NCI-H1105 treated with DMSO at 0.1 percent for 48 hours (cell line): ENCODE measurements at places on chromosomes 7 and 10.

DNA sequence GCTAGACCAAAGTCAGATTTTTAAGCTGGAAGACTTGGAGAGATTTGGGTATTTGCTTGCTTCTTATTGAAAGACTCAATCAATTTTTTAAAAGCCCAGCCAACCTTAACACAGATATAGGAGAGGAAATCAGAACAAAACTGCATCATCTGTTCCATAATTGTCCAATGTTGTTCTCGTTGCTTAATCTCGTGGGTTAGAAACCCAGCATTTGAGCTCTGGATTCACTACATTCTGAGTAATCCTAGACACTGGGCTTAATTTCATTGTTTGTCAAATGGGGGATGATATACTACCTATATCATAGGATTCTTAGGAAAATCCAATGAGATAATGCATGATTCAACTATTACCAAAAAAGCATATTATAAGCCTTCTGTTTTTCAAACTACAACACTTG, 48.9 kb downstream of the CALD1 start:
- DNase-seq = no peak

- no peak for DNase-seq
These were observed 57.3 kb downstream of the HELLS start for GRCh38 chr10:94602729-94603515.

DNA sequence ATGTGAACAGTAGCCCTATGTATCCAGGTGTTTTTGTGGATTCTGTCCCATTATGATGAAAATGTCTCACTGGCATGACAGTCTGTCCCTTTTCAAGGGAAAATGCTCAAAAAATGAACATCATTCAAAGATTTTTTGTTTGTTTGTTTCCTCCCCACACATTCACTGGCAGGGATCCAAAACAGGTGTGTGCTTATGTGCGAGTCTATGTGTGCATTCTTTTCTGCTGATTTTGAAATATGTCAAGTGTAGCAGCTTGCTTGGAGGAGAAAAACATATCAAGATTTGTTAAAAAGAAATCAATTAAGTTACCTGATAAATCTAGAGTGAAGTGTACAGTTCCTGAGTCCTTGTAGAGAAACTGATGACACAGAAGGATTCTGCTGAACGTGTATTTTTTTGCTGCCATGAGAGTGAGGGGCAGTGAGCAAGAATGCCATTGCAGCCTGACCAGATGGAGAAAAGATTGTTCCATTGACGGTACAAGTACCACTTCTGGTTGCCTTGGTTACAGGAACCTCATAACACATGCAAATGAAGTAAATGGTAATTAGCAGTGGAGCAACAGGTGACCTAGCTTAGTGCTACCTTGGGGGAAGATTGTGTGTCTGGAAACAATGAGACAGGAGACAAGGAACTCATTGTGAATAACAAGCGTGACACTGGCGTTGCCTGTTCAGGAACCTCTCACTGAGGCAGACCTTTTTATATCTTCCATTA, 277.4 kb upstream of the PHYHIPL start:
- DNase-seq = peak; percentile 13

DNA sequence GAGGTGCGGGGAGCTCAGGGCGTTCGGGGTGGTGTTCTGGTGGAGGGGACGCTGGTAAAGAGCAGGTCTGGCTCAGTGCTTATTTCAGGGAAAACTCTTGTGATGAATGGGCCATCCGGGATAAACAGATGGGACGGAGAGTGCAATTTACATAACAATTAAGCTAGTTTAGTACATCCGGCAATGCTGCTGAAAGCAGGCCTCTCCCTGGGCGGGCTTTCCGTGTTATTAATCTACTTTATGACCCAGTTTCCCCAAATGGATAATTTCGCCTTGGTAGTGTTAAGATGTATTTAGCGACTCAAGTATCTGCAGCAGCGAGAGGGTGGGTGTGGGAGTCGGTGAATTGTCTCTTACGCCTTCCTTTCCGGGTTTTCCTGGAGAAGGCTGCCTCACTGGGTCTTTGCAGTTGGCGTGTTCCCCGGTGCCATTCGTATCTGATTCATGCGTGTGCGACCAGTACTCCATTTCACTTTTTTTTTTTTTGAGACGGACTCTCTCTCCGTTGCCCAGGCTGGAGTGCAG, 25.2 kb downstream of the FOXK1 start:
- no peak for DNase-seq

DNA sequence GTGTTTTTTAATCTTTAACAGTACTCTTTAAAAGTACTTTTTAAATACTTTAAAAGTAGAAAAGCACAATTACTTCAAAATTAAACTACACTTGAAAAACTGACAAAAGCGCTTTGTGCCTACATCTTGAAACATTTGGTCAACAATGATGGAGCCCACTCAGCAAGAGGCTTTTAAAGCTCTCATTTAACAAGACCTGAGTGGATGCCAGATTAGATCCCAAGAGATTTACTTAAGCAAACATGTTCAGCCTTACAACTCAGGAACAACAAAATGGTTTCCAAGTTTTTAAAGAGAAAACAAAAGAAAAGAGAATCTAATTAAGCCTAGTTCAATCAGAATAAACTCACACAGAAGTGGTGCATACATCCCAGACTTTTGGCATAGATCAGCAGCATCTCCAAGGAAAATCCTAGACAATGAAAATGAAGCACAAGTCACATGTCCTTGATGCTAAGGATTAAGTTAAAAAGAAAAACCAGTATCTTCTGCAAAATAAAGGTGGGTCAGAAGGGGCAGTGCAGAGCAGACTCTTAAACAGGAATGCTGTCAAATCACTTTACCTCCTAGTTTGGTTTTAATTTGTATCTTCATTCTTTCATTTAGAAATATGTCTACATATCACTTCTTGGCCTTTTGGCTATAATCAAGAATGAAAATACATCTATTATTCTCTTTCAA, 26.2 kb downstream of the HIBADH start:
- peak; percentile 77 for DNase-seq

DNA sequence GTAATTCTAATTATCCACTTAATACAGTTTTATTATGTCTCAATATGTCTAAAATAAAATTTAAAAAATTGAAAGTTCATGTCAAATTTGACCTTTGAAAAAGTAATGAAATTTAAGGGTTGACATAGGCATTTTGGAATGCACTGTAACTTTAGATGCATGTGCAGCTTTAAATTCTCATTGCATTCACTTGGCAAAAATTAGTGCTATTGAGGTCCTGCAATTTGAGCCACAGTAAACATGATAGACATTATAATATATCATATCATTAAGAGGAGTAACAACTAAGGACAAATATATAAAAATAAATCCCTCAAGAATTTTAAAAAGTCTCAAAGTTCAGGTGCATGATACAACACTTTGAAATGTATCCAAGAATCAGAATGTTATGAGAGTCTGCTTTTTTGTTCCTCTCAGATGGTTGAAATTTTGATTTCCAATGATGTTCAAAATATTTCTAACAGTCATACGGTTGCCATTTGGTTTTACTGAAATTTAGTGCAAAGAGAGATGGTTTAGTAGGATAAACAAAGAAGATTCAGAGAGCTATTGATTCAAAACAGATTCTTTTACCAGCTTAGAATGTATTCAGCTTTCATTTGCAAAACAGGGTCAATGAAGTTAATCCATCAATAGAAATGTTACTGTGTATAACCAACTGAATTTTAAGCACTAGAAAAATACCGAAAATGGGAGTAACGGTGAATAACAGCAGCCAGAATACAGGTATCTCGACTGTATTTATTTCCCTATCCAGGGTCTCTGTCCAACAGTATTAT, 71.8 kb downstream of the SEMA3A start:
- DNase-seq = no peak

DNA sequence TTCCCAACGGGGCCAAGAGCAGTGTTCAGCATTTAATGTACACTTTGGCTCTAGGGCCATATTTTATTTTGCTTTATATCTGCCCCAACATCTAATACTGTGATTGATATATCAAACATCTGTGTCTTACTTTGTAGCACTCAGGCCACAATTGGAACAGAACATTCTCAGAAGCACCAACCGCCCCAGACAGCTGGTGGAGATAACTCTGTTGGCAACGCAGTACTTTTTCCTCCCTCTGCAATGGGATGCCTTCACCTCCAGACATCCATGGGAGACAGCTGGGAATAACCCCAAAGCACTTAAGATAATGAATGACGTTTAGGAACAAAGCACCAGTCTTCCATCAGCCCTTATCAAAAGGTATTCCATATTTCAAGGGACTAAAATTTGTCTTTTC, 57.4 kb downstream of the PIP4K2A start:
- DNase-seq = no peak
